ENCODE measurements at places on chromosomes 11 and 22.

DNA sequence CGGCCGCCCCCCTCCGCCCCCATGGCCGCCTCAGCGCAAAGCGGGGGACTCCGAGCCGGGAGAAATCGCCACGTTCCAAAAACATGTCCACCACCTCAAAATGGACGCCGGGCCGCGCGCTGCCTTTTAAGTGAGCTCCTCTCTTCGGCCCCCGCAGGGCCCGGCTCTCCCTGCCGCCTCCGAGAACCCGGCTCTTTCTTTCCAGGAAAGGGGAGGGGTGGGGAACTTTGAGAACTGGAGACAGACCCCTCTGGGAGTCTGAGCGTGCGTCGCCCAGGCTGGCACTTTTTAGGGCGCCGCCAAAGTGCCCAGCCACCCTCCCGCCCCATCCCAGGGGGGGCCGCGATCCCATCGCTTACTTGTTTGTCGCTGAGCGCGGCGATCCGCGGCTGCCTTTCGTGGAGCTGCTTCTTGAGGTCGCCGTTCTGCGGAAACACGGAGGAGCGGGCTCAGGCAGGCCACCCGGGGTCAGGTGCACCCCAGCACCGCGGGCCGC lies 1.6 kb downstream of the PHF21B start:
- DNase-seq, result no peak

DNA sequence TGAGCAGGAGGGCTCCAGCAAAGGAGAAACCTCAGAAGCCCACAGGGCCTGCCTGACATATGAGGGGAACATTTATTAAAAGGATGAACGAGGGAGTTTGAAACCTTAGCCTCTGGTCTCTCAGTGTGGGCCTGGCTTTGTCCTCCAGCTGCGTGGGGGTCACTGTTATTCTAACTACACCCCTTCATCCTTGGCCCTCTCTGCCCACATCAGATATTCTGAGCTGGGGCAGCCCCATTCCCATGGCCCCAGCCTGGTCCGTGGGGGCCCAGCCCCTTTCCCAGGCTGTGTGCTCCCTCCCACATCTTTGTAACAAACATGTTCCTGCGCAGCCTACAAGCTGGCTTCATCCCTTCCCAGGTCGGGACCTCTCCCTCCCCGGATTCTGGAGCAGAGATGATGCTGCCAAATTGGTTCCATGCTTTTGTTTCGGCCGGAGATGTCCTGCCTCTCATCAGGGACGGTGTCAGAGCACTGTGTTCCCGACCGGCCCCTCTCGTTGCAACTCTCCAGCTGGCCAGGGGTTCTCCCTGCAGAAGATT lies 4.0 kb downstream of the FXYD6 start:
- DNase-seq, result no peak

DNA sequence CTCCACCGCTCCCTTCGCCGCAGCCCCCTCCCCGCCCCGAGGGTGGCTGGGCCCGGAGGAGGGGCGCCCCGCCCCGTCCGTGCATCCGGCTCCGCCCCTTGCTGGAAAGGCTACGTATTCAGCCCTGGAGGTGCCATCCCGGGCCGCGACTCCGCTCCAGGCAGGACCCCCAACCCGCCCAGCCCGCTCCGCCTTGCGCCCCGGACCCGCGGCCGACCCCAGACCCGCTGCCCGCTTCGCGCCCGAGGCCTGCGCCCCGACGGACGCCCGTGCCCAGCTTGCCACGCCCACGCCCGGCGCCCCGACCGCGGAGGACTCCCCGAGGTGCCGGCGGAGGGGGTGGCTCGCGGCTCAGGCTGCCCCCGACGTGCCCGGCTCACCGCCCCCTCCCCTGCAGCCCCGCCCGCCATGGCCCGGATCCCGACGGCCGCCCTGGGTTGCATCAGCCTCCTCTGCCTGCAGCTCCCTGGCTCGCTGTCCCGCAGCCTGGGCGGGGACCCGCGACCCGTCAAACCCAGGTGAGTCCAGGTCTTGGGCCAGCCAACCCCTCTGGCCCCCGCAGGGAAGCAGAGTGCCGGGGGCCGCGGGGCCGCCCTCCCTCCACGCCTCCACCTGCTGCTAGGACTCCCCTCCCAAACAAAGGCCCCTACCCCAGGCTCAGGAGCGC lies at the start of gene ADM2:
TSS of gene ADM2 (plus strand) at position 104 of the 667 bp plus-strand sequence. CDS start at position 409, 305 bp downstream.
- DNase-seq, result peak; percentile 75

- no peak for DNase-seq
These were observed 5.2 kb downstream of the USP2 start for GRCh38 chr11:119376197-119376847.

- DNase-seq, result no peak
These were observed 1.7 kb upstream of the DIXDC1 start for GRCh38 chr11:111935317-111936039.

DNA sequence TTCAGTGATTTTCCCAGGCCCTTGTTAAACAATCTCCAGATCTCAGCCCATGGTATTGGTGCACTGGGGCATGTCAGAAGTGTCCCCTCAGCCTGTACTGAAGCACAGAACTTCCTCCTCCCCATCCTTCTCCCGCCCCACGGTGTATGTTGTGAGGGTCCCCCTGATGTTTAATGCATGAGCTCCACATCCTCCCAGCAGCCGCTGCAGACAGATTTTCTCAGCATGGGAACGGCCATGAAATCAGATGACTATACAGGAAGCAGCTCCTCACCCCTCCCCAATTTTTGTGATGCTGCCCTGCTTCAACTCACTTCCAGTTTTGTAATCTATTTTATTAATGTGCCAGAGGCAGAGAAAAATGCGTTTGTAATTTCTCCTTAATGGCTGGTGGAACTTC lies 406.0 kb downstream of the MIAT start:
- DNase-seq, result no peak

- DNase-seq, result no peak
These were observed 1406.1 kb upstream of the TENM4 start for GRCh38 chr11:80846979-80847378.

DNA sequence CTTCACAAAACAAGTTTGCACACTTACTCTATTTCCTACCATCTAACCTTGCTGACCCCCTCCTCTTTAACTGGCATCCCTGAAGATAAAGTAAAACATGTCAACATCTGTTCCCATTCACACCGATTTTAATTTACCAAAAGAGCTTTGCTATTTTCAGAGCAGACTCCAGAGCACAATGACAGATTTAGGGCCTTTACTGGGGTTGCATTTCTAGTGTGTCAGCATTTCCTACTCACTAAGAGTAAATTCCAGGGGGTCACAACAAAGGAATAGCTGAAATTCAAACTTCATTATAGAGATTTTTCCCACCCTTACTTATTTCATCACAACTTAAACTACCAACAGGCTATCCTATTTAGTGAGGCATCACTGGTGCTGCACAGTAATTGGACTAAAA lies 60.8 kb downstream of the SOX6 start:
- DNase-seq, result no peak

GRCh38 chr11:65355776-65356393 lies 1.3 kb downstream of the TIGD3 start:
- DNase-seq, result no peak

- no peak for DNase-seq
These were observed 45.9 kb upstream of the PPP6R3 start for GRCh38 chr11:68414496-68415221.

DNA sequence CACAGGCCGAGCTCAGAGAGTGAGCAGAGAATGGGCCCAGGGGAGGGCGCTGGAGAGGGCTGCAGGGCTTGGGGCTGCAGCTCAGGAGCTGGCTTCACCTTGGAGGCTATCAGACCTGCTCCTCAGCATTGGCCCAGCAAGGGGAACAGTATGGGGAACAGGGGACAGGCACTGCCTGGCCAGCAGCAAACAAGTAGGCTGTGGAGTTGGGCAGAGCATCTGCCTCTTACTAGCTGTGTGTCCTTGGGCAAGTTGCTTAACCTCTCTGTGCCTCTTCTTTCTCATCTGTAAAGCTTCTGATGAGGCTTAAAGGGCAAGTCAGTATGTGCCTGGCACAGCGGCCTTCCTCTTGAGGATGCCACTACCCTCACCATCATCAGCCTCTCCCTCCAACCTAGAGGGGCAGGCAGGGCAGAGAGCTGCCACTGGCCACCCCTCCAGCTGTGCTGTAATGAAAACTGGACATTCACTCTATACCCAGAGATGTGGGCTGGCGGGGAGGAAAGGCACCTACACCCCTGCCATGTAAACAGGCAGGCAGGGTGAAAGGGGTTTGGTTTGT lies 7.5 kb upstream of the CDKN1C start:
- peak; percentile 52 for DNase-seq

GRCh38 chr11:76615950-76616349 lies 54.6 kb downstream of the LRRC32 start:
- DNase-seq, result no peak

DNA sequence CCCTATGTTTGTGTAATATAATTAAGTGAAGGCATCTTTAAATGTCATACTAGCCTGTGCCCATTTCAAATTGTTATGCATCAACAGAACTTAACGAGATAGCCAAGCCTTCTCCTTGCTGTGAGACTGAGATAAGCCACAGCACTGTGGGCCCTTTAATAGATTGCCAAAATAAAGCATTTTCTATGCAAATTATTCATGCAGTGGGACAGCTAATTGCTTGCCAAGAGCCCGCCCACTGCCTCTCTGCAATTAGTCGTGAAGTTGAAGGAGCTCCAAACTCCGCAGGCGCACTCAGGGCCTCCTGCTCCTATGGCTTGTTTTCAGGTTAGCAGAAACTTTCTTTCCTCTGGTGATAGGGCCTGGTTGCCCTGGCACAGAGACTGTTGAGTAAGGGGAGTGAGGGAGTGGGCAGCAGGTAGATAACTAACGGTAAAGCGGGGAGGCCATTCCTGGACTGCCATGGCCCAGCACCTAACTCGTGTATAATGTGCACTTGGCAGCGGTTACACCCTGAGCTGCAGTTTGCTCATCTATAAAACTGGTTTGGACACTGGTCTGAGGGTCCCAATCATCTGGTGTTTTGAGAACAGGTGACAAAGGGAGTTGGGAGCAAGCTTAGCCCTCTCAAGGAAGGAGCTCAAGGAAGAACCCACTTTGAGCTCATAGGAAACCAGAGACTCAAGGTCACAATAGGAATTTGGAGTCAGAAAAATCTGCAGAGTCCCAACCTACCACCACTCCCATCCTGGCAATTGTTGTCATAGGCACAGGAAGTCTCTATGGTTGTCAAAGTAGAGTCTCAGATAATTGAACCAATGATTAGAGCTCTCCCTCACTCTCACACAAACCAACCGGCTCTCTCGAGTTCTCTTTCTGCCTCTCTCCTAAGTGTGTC lies 33.9 kb upstream of the RIC3 start:
- DNase-seq, result no peak

- peak; percentile 77 for DNase-seq
These were observed 83.6 kb downstream of the BCR start for GRCh38 chr22:23263651-23264555.

GRCh38 chr11:34055218-34056000 lies 3.9 kb downstream of the CAPRIN1 start:
- no peak for DNase-seq

GRCh38 chr11:70270877-70271648 lies 573 bp downstream of the PPFIA1 start:
- peak; percentile 37 for DNase-seq

DNA sequence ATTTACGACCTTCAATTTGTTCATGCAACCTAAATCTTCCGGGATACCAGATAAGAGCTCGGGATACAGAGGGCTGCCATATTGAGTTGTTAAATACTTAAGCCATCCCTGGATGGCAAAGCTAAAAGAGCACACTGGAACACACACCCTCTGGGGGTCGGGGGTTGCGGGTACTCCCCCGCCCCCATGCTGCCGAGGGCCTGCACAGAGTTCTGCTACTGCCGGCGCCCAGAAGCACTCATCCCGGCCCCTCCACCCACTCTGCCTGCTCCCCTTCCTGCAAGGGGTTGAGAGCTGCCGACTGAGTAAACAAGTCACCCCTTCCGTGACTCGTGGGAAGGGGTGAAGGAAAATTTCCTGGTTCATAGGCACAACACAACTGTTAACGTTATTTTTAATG lies 9.3 kb upstream of the MMP13 start:
- no peak for DNase-seq

- no peak for DNase-seq
These were observed 35.2 kb upstream of the P2RY2 start for GRCh38 chr11:73182824-73183321.

DNA sequence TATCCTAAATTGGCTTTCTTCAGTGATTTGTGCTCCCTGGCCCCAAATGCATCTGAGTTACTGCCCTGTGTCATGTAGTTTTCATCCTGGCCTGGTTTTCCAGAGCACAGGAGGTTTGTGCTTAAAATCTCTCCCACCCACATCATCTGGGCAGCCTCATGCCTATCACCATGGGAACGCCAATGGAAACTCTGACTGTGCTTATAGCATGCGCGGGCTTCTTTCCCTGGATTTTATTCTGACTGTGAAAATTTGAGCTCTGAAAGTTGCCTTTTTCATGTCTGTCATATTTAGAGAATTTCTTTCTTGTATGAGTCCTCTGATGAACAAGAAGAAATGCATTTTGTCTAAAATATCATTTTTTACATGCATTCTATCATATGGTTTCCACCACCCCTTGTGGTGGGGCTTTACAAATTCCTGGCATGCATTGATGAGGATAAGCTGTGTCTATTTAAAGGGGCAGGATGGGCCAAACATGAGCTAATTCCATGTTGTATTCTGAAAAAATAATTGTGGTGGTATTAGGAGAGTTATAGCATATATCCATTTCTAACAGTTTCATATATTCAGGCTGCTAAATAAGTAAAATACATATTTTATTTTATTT lies 55.1 kb downstream of the IRAG1 start:
- DNase-seq, result no peak

DNA sequence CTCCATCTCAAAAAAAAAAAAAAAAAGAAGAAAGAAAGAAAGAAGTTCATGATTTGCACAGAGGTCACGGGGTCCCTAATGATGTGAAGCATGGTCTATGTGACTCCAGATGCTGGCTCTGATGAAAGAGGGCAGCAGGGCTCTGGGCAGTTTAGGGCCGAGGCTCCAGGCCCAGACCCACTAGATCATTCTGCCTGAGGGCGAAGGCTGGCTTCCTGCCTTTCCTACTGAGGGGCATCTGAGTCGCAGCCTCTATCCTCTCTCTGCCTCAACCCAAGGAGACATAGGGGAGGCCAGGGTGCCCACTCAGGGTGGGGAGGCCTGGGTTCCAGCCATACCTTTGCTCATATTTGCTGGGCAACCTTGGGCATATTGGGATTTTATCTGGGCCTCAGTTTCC lies 4.8 kb downstream of the SLC35E4 start:
- no peak for DNase-seq

DNA sequence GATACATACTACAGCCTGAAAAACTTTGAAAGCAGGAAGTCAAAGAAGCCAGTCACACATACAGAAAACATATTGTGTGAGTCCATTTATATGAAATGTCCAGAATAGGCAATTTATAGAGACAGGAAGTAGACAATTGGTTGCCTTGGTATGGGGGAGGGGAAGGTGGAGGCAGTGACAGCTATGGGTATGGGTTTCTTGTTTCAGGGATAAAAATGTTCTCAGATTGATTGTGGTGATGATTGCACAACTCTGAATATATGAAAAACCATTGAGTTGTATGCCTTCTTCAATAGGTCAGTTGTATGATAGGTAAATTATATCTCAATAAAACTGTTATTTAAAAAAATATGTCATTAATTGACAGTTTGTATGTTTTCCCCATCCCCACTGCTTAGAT lies 137.6 kb downstream of the SNX19 start:
- DNase-seq, result no peak
